ENCODE measurements at places on chromosomes 2 and 18.

- DNase-seq, result no peak
These were observed 504.2 kb downstream of the TDRD15 start for GRCh38 chr2:21627938-21628337.

GRCh38 chr2:116057538-116057937 lies 1615.1 kb downstream of the DPP10 start:
- DNase-seq, result no peak

DNA sequence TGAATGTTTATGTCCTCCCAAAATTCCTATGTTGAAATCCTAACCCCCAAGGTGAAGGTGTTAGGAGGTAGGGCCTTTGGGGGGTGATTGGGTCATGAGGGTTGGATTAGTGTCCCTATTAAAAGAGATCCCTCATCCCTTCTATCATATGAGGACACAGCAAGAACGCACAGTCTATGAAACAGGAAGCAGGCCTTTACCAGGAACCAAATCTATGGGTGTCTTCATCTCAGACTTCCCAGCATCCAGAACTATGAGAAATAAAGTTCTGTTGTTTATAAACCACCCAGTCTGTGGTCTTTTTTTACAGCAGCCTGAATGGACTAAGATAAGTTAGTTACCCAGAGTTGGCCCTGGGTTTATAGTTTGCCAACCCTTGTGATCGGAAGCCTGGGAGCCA lies 153.1 kb downstream of the INO80D start:
- DNase-seq, result no peak

- DNase-seq, result no peak
These were observed 856.8 kb upstream of the GCFC2 start for GRCh38 chr2:76567478-76567877.

GRCh38 chr18:56639104-56639381 lies 651 bp upstream of the TXNL1 start:
- DNase-seq, result no peak

- DNase-seq, result no peak
These were observed 73.1 kb downstream of the AAK1 start for GRCh38 chr2:69570474-69570873.

- peak; percentile 29 for DNase-seq
These were observed 124.8 kb upstream of the CXCR4 start for GRCh38 chr2:136242687-136243277.

- no peak for DNase-seq
These were observed 731 bp downstream of the RAB10 start for GRCh38 chr2:26034637-26034992.

DNA sequence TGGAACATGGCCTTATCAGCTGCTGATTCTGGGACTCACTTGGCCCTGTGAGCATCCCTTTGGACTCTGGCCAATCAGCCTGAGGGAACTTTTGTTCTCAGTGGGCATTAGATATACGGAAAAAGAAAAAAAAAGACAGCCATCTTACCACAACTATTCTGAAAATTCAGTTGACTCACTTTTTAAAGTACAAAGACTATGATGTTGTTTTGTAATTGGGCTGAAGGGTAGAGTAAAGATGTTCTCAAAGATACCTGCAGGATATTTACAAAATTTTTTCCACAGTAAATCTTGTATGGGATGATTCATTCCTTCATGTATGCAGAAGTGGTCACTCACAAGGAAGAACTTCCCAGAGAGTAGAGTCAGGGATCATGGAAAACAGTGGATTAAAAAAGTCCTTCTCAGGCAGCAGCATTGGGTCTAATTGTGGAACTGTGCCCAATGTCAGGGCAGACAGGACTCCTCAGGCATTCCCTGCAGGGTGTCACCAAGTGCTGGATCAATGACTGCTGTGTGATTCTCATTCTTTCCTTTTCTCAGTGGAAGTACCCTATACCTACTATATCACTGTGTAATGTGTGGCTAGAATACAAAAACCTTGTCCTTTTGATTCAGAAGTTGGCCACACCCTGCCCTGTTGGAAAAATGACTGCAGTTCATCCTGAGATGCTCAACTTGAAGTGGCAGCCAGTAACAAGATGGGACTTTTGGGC lies 35.4 kb downstream of the SULT1C4 start:
- no peak for DNase-seq

All from activated CD8-positive, alpha-beta memory T cell treated with anti-CD3 and anti-CD28 coated beads for 1 hour (primary cell).